Posterior cingulate gyrus (tissue), 11 donors: ENCODE measurements at places on chromosomes 12 and 14.

DNA sequence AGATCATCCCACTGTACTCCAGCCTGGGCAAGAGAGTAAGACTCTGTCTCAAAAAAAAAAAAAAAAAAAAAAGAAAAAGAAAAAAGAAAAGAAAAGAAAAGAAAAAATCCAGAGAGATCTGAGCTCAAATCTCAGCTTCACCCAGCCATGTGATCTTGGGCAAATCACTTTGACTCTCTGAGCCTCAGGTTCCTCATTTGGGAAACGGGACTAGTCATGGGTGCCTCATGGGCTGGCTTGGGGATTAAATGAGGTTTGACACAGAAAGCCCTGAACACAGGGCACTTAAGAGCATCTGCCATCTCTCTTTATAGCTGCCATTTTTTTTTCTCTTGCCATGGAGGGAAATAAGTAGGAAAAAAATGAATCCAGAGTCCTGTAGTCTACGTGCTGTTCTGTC, 86.2 kb upstream of the MYL2 start:
- DNase-seq: no peak

DNA sequence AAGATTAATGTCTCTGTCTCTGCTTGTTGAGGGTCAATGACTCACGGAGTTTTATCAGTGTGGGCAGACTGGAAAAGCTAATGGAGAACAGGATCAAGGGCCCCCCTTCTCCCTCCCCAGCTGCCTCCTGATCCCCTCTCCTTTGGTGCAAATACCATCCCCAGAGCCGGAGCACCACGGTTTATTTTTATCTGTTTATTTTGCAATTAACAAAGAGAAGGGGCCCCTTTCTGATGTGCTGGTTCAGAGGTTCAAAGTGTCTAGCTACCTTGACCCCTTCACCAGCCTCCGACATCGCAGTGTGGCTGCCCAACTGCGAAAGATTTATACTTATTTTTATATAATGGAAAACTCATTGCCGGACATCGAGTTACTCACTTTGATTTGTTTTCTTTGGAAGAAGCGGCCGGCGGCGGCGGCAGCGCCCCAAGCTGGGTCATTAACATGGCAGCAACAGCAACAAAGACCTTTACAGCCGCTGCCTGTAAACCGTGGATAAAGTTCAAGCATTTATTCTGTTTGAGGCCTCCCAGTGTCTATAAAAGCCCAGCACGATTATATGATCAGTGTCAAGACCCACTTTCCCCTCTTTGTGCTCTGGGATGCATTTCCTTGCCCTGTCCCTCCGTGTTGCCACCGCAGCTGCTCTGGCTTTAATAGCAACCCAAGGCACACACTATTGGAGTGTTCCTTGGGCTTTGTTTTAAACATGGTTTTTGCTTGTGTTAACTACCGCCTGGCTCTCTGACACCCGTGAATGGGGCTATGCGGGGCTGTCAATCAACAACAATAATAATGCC, 47.4 kb upstream of the PARP11 start:
- no peak for DNase-seq

- no peak for DNase-seq
These were observed 41.2 kb downstream of the RAB21 start for GRCh38 chr12:71795901-71796300.

DNA sequence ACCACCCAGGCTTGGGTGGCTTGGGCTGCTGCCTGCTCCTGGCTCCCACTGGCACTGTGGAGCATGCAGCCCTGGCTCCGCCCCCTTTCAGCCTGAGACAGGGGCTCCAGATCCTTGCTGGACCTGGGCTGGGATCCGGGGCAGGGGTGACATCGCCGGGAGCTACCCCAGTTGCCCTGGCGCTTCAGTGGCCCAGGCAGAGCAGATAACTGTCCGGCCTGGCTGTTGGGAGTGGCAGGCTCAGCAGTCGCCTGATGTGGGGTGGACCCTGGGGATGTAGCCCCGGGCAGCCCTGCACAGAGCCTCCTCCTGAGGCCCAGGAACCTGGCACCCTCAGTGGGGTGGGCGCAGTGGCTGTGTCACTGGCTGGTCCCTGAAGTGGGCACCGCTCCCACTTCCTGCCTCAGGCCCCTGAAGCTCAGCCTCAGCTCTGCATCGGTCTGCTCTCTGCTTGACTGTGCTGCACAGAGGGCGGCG, 57.9 kb downstream of the FUT8 start:
- DNase-seq: peak; percentile 19

- no peak for DNase-seq
These were observed 28.4 kb upstream of the PTPRR start for GRCh38 chr12:70948976-70949336.

- DNase-seq: no peak
These were observed 25.0 kb downstream of the RERG start for GRCh38 chr12:15196221-15196620.

DNA sequence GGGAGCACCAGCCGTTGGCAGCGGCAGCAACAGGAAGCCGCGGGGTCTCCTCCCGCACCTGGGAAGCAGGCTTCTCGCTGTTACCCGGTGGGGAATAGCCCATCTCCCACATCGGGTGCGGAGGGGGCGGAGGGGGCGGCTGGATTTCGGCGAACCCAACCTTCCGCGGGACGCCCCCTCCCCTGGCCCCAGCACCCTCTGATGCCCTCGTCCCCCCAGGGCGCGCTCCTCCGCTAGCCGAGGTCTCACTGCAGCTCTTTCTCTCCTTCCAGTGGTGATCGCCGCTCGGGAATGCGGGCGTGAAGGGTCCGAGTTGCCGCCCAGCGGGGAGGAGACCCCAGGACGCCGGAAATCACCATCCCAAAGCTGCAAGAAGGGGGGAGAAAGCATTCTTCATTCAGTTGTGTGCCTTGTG, 303 bp downstream of the SAMD4A start:
- no peak for DNase-seq

GRCh38 chr12:71759941-71760340, 5.3 kb downstream of the RAB21 start:
- DNase-seq: no peak

DNA sequence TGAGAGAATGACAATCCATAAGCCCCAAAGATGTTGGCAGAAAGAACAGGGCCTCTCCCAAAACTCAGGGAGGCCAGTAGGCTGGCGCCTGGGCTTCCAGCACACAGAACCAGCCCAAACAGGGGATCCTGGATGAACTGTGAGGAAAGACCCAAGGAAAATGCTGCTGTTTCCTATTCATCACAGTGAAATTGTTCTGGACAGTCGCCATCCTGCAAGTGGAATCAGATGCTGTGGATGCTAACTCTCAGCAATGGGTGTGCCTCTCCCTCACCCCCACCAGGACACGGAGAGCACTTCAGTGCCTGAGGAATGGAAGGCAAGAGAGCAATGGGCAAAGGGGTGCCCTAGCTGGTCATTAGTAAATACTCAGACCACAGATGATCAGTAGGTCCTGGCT, 80.8 kb downstream of the ANO2 start:
- DNase-seq: no peak
